ENCODE measurements at places on chromosomes 1 and 21. TPM values are rescaled to one million over a fixed set of nuclear protein-coding genes. Genes with fewer than 3 reads are reported as not detected.

The MYBPHL gene
- polyA plus RNA-seq: not detected

The C1orf198 gene
- polyA plus RNA-seq: 59.0 TPM

The MIXL1 gene
- 11.1 TPM for polyA plus RNA-seq

The KCNA3 gene
- polyA plus RNA-seq: not detected

The PHTF1 gene
- polyA plus RNA-seq: 40.5 TPM

The WASF2 gene
- 53.4 TPM for polyA plus RNA-seq

The IFT25 gene
- 57.9 TPM for polyA plus RNA-seq

The CD164L2 gene
- 0.35 TPM for polyA plus RNA-seq

The PLA2G2F gene
- polyA plus RNA-seq: not detected

The TAS1R1 gene
- polyA plus RNA-seq: 0.17 TPM

The SLC44A3 gene
- polyA plus RNA-seq: 1.1 TPM

The ZNF648 gene
- polyA plus RNA-seq: not detected

The CD5L gene
- not detected for polyA plus RNA-seq

The GBP6 gene
- polyA plus RNA-seq: not detected

The ALPL gene
- 0.77 TPM for polyA plus RNA-seq

The CYYR1 gene
- polyA plus RNA-seq: 4.9 TPM

The MTARC1 gene
- polyA plus RNA-seq: 15.8 TPM

The BCAS2 gene
- 66.1 TPM for polyA plus RNA-seq

The COL8A2 gene
- 0.05 TPM for polyA plus RNA-seq

The SPRTN gene
- polyA plus RNA-seq: 10.7 TPM

The HMGCS2 gene
- polyA plus RNA-seq: 0.15 TPM

The CHODL gene
- polyA plus RNA-seq: 2.3 TPM

The CYP2J2 gene
- polyA plus RNA-seq: 7.7 TPM

The CHRM3 gene
- 2.2 TPM for polyA plus RNA-seq

The ADORA1 gene
- polyA plus RNA-seq: 12.2 TPM

The OR2L8 gene
- polyA plus RNA-seq: not detected

The TINAGL1 gene
- polyA plus RNA-seq: 9.1 TPM

The RRAGC gene
- polyA plus RNA-seq: 13.7 TPM

The FCGR2B gene
- polyA plus RNA-seq: not detected

The SMPDL3B gene
- polyA plus RNA-seq: 6.8 TPM

The TLCD4 gene
- polyA plus RNA-seq: 24.9 TPM

The NCF2 gene
- polyA plus RNA-seq: 0.19 TPM

The ALX3 gene
- polyA plus RNA-seq: not detected

The SUMO3 gene
- polyA plus RNA-seq: 95.9 TPM

The FAM131C gene
- polyA plus RNA-seq: 21.3 TPM

The TRIM58 gene
- 2.2 TPM for polyA plus RNA-seq

The FCRLB gene
- 1.7 TPM for polyA plus RNA-seq

The PYGO2 gene
- polyA plus RNA-seq: 49.2 TPM

The RGS5 gene
- 178 TPM for polyA plus RNA-seq

The CCDC30 gene
- polyA plus RNA-seq: 7.1 TPM

The ENAH gene
- 46.4 TPM for polyA plus RNA-seq

The PADI3 gene
- polyA plus RNA-seq: not detected

The PLD5 gene
- 0.06 TPM for polyA plus RNA-seq

The WDR26 gene
- 14.9 TPM for polyA plus RNA-seq

The AMY1C gene
- not detected for polyA plus RNA-seq

The MPL gene
- polyA plus RNA-seq: not detected

Data from cardiac muscle cell (in vitro differentiated cells and primary cell).